ENCODE measurements at places on chromosomes 3 and 15.

GRCh38 chr15:58724466-58724865 lies 25.0 kb downstream of the ADAM10 start:
- DNase-seq, result peak; percentile 20

DNA sequence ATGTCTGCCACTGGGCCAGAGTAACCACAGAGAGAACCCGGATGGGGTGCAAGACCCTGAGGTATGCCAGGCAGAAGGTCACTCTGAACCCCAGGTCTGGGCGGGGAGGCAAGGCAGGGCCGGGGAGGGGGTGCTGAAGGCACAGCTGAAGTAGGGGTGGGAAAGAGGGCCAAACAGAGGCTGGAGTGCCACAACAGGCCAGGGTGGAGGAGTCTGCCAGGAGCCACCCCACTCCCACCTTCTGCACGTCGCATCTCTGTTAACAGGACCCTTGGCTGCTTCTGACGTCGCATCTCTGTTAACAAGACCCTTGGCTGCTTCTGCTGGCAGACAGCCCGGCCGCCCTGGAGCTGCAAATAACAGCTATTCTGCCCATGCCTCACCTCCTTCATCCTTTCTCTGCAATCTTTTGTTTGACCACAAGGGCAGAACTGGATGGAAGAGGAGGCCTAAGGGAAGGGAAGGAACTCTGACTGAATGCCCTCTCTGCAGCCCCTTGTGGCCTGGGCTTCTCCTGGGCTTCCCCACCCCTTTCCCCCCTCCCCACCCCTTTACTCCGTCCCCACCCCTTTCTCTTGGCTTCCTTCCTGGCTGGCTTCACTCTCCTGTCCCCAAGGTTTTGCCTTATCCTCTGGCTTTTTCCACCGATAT lies 20.6 kb upstream of the FBLN2 start:
- no peak for DNase-seq

- no peak for DNase-seq
Measured at GRCh38 chr3:173058229-173058628, 82.8 kb downstream of the SPATA16 start.

GRCh38 chr3:187181454-187182170 lies 15.7 kb upstream of the RTP1 start:
- DNase-seq, result no peak

DNA sequence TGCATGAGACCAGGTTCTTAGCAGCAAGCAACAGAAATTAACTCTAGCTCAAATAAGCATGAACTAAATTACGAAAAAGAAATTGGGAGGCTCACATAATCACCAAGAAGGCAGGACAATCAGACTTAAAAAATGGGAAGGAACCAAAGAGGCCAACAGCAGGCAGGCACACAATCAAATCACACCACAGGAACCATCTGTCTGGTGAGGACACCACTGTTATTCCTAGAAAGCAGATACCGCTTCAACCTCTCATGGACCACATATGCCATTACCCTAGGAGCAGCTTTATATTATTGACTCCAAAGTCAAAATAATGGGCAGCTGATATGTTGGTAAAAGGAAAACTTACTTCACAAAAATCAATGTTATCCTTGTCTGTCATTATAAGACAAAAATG lies 51.6 kb downstream of the SUCLG2 start:
- no peak for DNase-seq

DNA sequence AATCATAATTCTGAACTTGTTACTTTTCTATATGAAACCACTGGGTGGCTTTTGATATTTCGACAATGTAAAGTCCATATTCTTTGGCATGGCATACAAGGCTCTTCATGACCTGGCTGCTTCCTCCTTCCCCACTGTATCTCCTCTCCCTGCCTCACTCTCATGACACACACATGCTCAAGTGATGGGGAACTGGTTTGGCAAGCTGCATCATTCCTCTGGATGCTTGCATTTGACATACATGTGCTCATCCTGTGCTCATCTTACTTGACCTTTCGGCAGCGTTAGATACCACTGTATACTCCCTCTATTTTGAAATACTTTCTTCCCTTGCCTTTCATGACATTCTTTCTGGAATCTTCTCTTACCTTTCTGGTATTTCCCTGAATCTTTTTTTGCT lies 51.8 kb upstream of the ZDHHC23 start:
- no peak for DNase-seq

DNA sequence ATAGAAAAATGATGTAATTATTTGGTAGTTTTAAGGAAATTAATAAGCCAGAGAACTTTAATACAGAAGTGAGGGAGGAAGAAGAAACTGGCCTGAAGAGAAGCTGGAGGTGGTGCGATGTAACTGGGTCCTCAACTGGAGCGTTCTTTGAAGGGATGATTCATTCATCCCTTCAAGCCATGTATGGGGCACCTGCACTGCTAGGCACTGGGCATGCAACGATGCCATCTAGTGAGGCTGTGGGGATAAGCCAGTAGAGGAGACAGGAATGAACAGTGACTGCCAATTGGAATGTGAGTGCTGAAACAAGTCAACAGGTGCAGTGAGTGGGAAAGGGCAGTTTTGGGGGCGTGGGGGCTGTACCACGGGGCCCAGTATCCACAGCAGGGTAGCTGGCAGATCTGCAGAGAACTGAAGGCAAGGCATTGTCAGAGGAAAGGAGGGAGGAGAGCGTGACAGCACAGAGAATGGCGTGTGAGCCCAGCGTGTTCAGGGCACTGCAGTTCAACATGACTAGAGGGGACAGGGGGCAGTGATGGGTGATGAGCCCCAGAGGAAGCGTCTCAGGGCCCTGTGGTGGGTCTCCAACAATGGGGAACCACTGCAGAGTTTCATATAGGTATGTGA lies 3.8 kb upstream of the KIF23 start:
- DNase-seq, result no peak

DNA sequence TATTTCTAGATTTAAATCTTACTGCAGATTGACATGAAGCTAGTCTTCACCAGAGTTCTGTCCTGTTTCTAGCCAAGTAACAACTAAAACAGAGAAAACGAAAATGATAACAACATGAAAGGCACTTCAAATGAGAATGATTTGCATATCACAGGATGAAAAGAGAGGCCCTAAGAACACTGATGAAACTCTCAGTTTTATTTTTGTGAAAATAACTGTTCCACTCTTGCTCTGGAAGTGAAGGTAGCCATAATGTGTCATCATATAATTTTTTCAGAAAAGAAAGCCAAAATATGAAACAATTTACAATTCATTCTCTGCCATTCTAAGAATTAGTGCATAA lies 274.4 kb downstream of the ADAMTSL3 start:
- no peak for DNase-seq

DNA sequence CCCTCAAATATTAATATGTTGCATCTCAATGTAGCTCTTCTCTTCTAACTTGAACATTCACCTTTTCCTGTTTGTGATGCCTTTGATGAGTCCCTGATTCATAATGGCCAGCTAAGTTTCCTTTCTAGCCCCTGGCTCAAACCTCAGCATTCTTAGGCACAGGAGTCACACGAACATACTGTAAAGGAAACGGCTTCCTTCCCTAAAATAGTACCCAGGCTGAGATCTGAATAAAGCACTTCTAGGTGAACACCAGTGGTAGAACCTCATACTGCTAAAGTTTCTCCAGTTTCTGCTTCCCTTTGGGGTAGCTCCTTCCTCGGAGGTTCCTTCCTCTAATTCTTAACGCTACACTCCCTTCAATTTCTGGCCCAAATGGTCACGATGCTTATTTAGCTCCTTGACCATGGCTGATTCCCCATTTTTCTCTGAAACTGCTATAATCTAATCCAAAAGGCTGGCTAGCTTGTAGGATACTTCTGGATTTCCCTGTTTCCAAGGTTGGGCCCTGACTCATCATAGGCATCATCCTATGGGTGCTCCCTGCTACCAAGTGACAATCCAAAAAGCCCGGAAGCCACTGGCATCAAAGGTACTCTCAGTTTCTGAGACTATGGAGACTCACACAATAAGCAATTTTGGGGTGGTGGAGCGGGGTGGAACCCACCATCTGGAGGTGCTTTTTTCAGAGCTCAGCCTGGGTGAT lies 2.4 kb downstream of the ANAPC13 start:
- DNase-seq, result no peak

DNA sequence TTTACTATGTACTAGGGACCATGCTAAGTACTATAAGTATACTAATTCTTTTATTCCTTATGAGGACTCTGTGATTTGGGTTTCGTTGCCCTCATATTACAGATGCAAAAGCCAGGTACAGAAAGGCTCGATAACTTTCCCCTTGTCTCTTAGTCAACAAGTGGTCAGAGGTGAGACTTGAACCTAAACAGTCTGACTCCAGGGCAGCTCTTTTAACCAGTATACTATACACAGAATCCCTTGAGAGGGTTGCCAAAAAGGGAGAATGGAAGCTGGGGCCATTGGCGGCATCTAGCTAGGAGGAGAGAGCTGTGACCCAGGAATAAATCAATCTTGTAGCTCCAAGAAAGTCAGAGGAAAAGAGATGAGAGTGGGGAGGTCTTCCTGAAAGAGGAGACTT lies 92.4 kb downstream of the TOP2B start:
- DNase-seq, result no peak

GRCh38 chr15:77544162-77544561 lies 88.5 kb downstream of the LINGO1 start:
- no peak for DNase-seq

DNA sequence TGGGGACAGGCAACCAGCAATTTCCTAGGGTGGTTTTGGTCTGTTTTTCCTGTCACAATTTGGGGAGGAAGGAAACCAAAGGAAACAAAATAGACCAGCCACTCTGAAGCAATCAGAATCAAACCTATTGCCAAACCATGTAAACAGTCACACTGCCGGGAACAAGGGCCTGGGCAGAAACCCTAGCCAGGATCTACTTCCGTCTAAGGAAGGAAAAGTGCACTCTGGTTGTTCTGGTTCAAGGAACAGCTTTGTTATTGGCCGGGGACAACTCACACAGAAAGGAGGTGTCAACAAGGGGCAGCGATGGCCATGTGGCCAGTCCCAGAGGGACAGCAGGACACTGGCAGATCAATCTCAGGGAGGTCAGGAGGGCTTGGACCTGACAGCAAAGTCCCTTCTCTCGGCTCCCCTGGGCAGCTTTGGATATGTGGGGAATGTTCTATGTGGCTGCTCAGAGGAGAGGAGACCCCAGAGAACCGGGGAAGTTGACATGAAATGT lies 17.5 kb upstream of the RAD18 start:
- no peak for DNase-seq

DNA sequence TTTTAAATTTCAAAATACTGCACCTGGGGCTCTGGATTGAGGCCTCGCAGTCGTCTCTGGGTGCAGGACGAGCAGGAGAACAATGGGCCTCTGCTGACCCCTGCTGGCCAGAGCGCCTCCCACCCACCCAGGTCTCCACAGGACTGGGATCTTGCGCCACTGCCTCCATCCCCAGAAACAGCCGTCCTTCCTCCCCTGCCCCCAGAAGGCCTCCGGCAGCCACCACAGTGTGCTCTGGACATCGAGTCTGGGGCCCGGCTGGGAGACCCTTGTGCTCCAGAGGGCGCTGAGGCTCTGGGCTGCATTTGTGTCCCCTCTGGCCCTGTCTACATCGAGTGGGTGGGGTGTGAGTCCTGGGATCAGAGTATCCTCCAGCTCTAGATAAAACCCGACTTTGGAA lies 6.7 kb upstream of the ACSBG1 start:
- DNase-seq, result peak; percentile 85

DNA sequence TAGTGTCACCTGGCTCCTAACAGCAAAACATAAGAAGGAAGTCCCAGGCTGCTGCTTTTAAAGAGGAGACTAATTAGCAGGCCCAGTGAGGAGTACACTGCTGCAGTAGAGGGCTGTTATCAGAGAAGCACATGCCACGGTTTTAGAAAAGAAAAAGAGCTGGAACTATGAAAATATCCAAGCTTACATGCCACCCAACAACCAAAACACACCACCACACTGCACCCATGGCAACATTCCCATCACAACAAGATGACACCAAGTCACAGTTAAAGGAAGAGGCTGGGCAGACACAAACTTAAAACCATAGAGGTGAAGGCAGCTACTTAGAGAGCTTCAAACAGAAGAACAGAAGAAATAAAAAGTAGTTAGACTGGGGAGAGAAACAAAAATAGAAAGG lies 37.0 kb downstream of the NPTN start:
- no peak for DNase-seq

DNA sequence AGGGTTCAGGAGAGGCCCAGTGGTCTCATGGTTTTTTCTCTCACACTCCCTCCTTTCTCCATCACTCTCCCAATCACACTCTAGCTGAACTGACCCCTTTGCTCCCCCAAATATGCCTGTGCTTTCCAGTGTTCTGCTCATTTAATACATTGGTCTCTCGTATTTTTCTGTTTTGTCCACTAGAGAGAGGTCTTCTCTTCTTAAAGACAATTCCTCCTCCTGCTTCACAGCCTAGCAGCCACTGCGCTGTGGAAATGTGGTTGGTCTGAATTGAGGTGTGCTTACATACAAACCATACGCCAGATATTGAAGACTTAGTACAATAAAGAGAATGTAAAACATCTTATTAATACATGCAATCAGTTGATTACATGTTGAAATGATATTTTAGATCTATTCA lies 60.6 kb upstream of the XCR1 start:
- no peak for DNase-seq

DNA sequence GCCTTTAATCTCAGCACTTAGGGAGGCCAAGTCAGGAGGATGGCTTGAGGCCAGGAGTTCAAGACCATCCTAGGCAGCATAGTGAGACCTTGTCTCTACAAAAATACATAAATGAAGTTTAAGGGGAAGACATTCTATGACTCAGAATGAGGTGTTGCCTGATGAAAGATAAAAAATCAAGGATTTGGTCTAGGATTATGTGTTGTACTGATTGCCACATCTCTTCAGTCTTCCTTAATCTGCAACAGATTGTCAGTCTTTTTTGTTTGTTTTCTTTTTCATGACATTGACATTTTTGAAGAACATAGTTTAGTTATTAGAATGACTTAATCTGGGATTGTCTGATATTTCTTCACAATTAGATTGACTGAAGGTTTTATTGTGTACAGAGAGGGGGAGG lies 26.3 kb upstream of the DPPA4 start:
- DNase-seq, result no peak

- DNase-seq, result no peak
Measured at GRCh38 chr3:129018751-129019150, 17.6 kb downstream of the EFCC1 start.

DNA sequence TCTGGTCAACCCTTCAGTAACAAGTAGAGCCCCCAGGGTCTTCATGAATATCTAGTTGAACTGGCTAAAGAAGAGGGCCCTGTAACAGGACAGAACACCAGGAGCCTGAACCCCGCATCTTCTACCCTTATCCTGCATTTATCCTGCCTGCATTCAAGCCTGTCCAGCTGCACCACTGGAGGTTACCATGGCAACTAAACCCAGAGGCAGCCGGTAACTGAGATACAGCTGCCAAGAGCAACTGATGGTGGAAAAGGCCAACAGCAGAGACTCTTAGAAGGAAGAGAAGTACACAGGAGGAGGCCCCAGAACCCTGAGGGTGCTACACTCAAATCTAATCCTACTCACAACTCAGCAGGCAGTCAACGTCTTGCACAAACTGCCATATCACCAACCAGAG lies 3.7 kb upstream of the PRKAR2A start:
- DNase-seq, result no peak

DNA sequence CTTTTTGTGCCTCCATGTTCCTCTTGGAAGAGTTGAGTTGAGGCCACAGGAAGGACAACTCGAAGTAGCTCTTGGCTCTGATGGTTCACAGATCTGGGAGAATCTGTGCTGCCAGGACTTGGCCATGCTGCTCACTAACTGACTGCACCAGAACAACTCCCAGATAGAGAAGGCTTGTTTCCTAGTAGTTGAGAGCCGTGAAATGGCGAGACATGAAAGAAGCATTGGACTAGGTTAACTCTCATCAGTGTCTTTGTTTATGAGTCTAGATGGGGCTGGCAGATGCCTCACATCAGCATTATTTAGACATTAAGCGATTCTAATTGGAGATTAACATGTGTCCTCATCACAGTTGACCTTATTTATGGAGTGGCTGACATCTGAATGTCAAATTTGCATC lies 92.9 kb upstream of the AGBL1 start:
- DNase-seq, result no peak

- no peak for DNase-seq
Measured at GRCh38 chr3:143486611-143487010, 361.7 kb downstream of the SLC9A9 start.

Data from GM18507 (cell line).